ENCODE measurements at places on chromosomes 13 and 19.

DNA sequence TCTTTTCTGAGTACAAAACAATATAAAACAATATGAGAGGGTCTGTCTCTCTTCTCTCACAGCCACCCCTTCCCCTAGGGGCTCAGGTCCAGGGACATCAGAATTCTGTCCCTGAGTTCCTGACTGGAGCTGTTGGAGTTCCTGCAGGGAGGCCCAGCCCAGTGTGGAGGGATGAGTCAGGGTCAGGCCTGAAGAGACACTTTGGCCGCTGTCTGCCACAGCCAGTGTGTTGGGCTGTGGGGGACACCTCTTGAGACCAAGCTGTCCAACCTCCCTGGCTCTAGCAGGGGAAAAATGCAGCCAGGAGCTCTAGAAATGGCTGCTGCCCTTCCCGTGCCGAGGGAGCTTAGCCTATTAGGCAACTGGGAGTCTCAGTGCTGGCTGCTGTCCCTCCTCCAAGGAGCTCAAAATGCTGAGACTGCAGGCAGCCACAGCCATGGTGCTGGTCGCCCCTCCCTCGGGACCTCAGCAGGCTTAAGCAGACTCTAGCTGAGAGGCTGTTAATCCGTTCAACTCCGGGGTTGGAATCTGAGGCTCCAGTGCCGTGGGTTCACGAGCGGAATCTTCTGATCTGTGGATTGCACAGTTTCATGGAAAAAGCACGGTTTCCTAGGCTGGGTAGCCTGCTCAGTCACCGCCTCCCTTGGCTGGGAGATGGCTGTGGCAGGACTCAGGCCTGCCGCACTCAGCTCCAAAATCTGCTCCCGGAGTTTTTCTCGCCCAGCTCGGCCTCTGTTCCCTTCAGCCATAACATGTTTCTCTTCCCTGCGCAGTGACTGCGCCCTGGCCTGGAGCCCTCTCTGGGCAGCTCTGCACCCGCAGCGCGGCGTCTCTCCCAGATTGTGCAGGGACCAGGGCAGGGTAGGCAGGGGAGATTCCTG lies 3.8 kb upstream of the ZNF626 start:
- DNase-seq: no peak

DNA sequence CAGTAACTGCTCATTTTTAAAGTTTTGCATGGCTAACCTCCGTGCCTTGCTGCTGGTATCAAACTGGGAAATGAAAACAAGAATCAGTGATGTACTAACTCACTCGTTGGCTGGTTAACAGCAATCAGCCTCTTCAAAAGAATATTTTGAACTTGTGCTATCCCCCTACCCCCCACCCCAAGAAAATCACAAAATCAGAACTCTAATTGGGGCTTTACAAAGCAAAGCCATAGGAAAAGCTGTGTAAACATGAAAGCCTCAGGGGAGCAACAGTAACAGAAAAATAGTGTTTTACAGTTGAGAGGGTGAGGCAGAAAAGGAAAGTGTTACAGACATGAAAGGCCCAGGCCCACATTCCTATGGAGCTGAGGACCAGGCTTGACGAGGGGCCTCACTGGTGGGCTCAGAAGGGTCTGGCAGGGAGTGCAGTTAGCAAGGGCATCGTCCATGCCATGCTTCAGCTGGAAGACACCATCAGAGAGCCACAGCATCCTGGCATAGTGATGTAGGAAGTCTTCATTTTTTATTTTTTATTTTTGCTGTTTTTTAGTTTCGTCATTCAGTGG lies 217.6 kb downstream of the PCCA start:
- DNase-seq: no peak

- no peak for DNase-seq
Observed at GRCh38 chr19:41688098-41688497, at the start of gene CEACAM7. CEACAM7 (minus strand) TSS chr19:41688270; CDS start chr19:41688165, 105 bp downstream.

DNA sequence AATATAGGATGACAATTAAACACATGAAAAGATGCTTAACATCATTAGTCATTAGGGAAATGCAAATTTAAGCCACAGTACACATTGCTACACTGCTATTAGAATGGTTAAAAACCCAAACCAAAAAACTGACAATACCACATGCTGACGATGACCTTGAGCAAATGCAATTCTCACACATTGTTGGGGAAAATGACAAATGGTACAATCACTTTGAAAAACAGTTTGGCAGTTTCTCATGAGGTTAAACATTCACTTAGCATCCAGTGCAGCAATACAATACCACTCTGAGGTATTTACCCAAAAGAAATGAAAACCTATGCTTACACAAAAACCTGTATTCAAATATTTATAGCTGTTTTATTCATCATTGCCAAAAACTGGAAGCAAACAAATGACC lies 11.3 kb downstream of the FLT3 start:
- no peak for DNase-seq

GRCh38 chr19:17242431-17243208 lies 3.1 kb downstream of the NR2F6 start:
- DNase-seq: no peak

- no peak for DNase-seq
Observed at GRCh38 chr13:44819772-44820171, 169.5 kb downstream of the NUFIP1 start.

DNA sequence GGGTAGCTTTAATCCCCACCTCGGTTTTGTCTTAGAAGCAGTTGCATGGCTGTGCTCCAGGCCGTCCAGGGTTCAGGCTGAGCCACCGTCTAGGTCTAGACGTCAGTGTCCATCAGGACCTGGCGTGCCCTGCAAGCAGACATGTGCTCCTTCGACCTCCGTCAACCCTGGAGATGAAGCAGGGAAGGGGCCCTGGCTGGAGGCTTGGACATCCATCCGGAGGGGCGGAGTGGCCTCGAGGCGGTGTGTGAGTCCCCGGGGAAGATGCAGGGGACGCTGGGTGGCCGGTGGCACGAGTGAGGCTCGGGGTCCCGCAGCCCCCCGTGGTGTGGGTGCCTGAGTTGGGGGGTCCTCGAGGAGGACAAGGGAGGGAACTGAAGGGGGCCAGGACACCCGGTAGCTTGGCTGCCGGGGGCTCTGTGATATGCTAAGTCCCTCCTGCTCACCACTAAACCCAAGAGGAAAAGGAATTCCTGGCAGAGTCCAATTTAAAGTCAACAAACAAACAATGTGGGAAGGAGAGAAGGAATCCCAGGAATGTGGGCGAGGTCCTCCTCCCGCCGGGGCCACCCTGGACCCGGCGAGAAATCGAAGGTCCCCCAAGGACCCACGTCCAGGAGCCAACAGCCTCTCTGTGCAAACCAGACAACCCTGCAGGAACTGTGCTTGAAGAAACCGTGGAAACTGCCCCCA lies 14.9 kb upstream of the PTBP1 start:
- DNase-seq: no peak

- DNase-seq: no peak
Observed at GRCh38 chr13:48158290-48158689, 63.4 kb upstream of the MED4 start.

DNA sequence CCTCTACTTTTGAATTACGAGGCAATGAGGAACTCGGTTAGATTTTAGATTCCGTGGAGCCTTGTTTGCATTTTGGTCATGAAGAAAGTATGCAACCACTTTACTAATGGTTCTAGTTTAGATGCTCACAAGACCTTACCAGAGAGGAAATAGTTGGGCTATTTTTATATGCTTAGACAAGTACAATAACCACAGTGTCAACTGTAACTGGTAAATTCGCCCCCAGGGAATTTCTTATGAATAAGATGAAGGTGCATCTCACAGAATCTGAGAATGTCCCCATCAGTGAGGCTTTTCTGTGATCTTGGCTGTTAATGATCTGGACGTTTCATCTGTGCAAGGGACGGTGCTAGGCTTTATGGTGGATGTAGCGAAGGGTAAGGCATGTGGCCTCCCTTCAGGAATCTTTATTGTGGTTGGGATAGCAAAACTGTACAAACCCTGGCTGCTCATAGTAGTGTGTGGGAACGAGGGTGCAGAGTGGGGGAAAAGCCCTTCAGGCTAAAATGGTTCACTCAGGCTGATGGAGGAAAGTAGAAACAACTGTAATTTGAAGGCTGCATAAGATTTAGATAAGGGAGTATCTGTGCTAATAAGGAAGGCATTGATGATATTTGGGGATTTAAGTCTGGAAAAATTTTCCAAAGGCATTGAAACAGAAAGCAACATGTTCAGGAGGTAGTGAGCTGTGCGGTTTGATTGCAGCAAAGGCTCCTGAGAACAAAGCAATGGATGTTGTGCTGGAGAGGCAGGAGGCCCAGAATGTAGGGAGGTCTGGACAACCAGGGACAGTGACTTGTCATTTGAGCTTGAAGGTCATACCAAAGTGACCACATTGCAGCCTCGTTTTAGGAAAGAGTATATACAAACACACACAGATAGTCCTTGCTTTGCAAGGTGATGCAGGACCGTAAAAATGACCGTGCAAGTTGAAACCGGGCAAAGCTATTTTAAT lies 28.4 kb downstream of the UBAC2 start:
- no peak for DNase-seq

All from SK-N-DZ (cell line).